ENCODE measurements at places on chromosomes 5 and 9. TPM values are rescaled to one million over a fixed set of nuclear protein-coding genes. Genes with fewer than 3 reads are reported as not detected.

- no peak for DNase-seq
Observed at GRCh38 chr5:43804723-43805122, 201.7 kb downstream of the NNT start.

GRCh38 chr5:173662581-173663351 is 46.3 kb upstream of the BOD1 start:
- no peak for DNase-seq

- no peak for DNase-seq
Observed at GRCh38 chr5:186091-187041, 4.9 kb upstream of the LRRC14B start.

- no peak for DNase-seq
Observed at GRCh38 chr5:72840041-72840440, 23.6 kb downstream of the TNPO1 start.

DNA sequence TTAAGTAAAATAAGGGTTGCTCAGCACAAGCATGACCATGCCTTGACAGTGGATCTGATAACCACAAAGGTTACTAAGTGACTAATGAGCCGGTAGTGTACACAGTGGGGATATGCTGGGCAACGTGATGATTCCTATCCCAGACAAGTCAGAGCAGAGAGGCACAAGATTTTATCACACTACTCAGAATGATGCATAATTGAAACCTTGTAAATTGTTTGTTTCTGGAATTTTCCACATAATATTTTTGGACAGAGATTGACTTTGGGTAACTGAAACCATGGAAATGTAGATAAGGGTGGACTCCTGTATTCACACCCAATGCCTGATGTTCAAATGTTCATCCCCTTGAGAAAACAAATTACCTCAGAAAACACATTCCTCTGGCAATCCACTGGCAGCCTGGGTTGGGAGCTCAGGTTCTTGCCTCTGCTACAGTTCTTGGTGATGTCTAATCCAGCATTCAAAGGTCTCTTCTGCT is 16.2 kb upstream of the ERAP1 start:
- no peak for DNase-seq

CDC25C gene
- total RNA-seq, result 9.2 TPM

CDH9 gene
- not detected for total RNA-seq

Measured in GM12878 (cell line).